ENCODE measurements at places on chromosomes 4 and X.
A peak's percentile ranks its signal among the peaks of the same experiment; 100 is the strongest.

GRCh38 chr4:42732776-42733175 lies 75.9 kb upstream of the ATP8A1 start:
- no peak for DNase-seq

GRCh38 chr4:170526471-170526870 lies 436.7 kb upstream of the AADAT start:
- no peak for DNase-seq

DNA sequence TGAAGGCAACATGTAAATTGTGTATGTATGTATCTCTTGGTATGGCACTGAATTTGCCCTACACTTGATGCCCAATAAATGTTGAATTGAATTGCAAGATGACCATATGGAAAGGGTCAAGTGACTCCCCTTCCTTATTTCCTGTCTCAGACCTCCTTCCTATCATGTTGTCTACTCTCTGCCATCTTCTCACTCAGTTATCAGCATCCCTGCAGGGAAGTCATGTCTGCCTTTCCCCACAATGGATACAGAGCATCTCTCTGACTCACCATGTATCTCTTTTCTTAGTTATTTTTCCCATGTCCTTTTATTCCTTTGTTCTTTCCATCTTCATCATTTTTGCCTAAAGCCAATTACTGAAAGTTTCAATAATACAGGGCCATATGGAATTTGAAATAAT lies 22.5 kb downstream of the BMX start:
- DNase-seq, result no peak

DNA sequence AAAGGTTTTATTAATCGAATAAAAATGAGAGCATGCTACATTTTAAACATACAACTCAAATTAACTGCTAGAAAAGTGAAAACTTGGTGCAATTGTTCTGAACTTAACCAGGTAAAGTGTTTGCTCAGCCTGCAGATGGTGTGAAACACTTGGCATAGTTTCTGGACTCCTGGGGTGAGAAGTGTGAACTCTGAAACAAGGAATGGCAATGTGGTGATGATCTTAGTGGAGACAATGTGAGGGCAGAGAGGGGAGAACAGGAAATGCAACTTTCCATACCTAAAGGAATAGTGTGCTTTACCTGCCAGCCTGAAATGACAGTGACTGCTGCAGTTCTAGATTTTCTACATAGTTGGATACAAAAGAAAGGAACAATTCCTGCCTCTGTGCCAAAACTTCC lies 57.4 kb downstream of the CCSER1 start:
- peak; percentile 54 for DNase-seq

DNA sequence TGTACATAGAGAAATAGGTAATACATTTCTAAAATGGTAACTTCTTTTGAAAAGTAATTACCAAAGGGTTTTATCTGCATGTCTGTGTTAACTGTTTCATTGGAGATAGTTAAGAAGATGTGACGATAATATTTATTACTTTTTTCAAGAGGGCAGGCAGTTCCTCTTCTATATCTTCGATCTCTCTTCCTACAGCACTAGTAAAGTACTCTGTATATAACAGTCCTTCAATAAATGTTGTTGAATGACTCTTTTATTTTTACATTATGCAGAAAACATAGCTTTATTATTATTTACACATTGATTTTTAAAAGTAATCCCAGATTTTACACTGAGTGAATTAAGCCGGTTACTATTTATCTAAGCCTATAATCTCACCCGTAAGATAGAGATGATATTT lies 51.8 kb downstream of the TMPRSS11E start:
- no peak for DNase-seq

DNA sequence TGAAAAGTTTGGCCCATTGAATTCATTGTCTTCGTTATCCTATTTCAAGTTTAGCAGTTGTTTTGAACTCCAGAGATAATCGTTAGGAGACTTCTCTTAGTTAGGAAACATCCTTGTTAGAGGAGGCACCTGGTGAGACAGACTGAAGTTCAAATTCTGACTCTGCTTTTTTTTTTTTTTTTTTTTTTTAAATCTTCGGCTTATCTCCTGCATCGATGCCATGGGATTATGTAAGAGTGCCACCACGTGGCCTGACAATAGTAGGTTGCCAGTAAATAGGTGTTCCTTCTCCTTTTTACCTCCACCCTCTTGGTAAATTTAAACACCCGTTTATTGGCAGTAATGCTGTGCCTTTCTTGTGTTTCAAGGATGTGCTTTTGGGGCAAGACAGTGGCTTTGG lies 149.3 kb downstream of the SOWAHB start:
- no peak for DNase-seq

DNA sequence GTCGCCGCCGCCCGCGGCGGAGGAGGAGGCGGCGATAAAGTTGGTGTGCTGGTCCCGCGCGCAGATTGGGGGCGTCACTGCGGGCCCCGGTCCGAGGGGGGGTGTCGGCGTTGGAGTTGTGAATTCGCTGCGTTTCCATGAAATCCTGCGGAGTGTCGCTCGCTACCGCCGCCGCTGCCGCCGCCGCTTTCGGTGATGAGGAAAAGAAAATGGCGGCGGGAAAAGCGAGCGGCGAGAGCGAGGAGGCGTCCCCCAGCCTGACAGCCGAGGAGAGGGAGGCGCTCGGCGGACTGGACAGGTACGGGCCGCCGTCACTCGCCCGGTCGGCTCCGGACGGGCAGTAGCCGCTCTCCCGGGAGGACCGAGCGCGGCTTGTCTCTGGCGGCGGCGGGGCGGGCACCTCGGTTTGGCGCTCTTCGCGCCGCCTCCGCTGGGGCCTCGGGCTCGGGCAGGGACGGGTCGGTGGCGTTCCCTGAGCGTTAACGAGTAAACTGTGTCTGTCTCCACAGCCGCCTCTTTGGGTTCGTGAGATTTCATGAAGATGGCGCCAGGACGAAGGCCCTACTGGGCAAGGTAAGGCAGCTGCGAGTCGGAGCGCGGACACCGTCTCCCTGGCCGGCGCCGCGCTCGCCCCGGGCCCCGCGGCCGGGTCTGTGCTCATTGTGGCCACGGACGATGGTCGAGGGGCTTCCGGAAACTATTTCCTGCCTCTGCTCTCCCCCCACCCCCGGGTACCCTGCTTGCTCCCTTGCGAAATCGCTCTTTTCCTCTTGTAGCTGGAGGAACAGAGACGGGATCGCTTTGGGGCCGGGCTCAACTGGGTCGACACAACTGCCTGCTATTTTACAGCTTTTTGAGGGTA lies 658 bp downstream of the KDM6A start:
- no peak for DNase-seq

- DNase-seq, result no peak
These were observed 28.3 kb upstream of the ALG13 start for GRCh38 chrX:111652719-111653118.

DNA sequence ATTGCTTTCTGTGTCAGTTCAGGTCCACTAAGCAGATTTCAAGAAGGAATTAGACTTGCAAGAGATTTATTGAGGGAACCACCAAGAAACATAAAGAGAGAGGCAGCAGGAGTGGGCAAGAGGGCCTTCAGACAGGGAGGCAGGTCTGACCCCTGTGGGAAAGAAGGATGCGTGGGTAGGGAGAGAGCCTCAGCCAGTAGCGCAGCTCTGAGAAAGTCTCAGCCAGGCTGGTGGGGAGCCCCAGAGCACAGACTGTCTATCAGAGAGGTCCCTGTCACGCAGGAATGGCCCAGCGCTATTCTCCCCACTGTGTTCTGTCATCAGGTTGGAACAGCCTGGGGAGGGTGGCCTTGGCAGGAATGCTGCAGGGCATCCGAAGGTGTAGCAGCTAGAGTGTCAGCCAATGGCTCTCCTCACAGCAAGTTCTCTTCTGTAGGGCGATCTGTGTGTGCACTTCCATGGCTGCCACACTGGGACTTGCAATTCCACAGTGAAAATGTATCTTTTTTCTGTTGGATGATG lies 48.0 kb downstream of the OTC start:
- DNase-seq, result no peak

DNA sequence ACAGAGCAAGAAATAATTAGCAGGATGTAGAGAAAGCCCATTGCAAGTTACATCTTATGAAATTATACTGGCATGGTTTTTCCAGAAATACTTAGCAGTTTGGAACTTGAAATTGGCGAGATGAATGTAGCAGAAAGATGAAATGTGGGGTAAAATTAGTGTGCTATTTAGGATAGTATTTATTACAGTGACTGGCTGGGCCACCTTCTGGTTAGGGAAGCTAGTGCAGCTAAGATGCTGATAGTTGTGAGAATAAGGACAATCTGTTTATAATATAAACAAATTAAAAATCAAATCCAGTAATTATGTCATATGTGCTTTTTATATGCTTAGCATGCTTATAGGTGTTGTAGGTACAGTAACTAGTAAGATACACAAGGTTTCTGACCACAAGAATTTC lies 74.8 kb downstream of the IL15 start:
- DNase-seq, result no peak

GRCh38 chr4:114636192-114636935 lies 37.8 kb downstream of the UGT8 start:
- no peak for DNase-seq

GRCh38 chr4:44257461-44257860 lies 191.1 kb downstream of the KCTD8 start:
- no peak for DNase-seq

- DNase-seq, result no peak
These were observed 12.8 kb upstream of the F8A1 start for GRCh38 chrX:154873329-154873728.

- no peak for DNase-seq
These were observed 22.6 kb downstream of the LAMP2 start for GRCh38 chrX:120446498-120446897.

DNA sequence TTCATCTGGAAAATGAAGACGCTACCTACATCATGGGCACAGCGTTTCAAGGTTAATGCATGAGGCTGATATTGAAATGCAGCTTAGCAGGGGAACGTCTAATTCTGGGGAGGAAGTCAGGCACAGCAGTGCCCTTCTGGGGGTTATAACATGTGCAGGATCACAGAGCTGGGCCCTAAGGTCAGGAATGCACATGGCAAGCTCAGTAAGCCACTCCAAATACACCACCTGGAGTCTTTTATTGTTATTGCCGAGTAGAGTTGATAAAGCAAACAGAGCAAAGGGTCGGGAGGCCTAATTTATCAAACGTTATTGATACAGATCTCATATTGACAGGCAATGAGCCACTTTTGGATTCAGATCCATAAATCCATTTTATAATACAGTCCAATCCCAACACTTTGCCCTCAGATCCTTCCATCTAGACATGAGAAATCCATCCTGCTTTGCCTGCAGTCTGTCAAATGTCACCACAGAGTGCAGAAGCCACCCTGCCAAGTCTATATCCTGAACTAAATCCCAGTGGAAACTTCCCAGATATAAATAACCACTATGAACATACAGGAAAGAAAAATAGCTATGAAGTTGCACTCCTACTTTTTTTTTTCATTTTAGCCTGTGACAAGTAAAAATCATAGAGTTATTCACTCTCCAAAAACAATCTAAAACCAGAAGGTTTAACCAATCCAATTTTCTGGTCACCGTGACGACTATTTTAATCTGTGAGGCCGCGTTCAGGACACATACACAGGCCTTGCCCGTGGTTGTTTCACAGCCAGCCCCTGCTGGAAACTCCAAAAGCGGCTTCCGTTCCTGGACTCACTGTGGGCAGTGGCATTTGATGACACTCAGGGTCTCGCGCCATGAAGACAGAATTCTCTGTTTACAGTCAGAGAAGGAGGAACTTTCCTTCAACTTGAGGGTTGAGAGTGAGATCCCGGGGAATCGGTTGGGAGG lies 335.4 kb downstream of the DHX15 start:
- no peak for DNase-seq

- no peak for DNase-seq
These were observed 341.8 kb downstream of the RAPGEF2 start for GRCh38 chr4:159444678-159445077.

GRCh38 chr4:78592088-78592783 lies 40.7 kb downstream of the ANXA3 start:
- no peak for DNase-seq

DNA sequence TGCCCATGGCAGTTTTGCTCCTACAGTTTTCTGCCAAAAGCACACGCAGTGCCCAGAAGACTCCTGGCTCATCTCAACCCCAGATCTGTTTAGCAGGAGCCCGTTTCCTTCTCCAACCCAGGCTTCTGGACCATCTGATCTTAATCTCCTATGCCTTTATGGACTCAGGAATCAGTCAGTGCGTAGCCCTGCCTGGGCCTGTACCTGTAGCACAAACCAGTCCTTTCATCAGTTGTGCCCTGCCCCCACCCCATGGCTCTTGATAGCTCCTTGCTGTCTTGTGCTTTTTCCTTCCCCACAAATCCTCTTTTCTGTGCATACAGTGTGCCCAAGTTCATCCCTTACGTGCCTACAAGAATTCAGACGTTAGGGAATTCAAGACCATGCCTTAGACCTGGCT lies 1.5 kb downstream of the ZNF718 start:
- DNase-seq, result no peak

- DNase-seq, result no peak
These were observed 76.4 kb downstream of the ACOX3 start for GRCh38 chr4:8364141-8364540.

GRCh38 chr4:141158219-141158618 lies 24.9 kb upstream of the RNF150 start:
- no peak for DNase-seq

DNA sequence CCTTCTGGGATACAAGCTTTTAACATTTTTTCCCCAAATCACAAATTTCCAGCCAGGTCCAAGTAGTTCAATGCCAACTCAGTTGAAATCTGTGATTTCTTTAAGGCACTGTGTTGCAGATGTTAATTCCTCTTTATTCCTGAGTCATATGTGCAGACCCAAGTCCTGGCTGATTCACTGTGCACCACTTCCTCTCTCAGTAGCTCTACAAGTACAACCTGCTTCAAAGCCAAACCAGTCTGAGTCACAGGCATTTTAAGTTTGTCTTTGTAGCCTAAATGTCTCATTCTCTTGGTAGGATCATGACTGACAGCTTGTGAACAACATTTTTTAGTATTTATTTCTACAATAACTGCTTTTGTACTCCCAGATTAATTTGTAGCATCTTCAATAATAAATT lies 165.6 kb upstream of the S100G start:
- no peak for DNase-seq

DNA sequence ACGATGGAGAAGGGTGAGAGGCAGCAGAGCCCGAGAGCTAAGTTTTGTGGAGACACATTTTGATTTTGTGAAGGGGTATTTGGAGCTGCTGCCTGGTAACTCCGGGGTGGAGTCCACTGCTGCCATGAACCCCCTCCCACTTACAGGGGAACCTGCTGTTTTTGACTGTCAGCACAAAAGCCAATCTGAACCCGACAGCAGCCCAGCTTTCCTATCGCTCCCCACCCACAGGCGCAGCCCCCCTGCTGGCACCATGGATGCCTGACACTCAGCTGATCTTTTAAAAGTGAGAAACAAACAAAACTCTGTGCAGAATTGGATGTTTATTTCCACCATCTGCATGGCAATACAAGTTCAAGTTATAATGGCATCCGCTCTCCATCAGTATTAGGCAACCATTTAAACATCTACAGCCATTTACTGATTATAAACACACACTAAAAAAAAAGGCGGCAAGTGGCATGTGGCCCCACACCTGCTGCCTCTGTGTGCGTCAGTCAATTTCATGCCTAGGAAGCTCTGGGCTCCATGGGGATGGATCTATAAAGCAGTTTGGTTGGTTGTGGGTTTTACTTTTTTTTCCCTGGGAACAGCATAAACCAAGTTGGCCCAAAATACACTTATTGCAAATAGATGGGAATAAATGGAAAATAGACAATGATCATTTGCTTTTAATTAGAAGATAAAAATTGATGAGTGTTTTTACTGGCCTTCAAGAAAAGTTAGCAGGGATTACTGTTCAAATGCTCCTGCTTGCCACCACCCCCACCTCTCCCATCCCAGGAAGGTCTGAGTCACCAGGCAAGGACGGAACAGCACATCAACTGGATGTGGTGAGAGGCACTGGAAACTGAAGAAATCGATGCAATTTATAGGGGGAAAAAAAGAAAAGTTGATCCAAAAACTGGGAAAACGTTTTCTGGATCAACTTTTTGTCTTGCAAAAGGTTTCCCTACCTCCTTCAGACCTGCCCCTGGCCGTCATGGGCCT lies 46.0 kb downstream of the SEPSECS start:
- DNase-seq, result no peak

Data from iPS DF 19.7 (cell line).